ENCODE measurements at places on chromosomes 7 and 10. TPM values are rescaled to one million over a fixed set of nuclear protein-coding genes. Genes with fewer than 3 reads are reported as not detected.

Gene LDB1
- total RNA-seq, result 24.3 TPM

Gene CABCOCO1
- not detected for total RNA-seq

Gene UPK3BL1
- total RNA-seq, result 10.2 TPM

Gene TBX20
- 2.9 TPM for total RNA-seq

Gene MGAM2
- not detected for total RNA-seq

Gene BUD23
- total RNA-seq, result 132 TPM

Gene ADIRF
- total RNA-seq, result not detected

Gene PSPH
- total RNA-seq, result 24.4 TPM

Gene ZNF503
- 9.9 TPM for total RNA-seq

Gene ANKRD7
- not detected for total RNA-seq

Gene ACSL5
- 0.39 TPM for total RNA-seq

Gene PTTG1IP2
- not detected for total RNA-seq

Gene PON2
- total RNA-seq, result 346 TPM

Gene MSMB
- not detected for total RNA-seq

Gene SEMA3E
- total RNA-seq, result 1.8 TPM

Gene C10orf67
- total RNA-seq, result not detected

Gene PLCE1
- 7.8 TPM for total RNA-seq

Gene NHLRC2
- 4.8 TPM for total RNA-seq

Gene DENND10
- 51.9 TPM for total RNA-seq

All from A549 treated with ZK216348 at 1 μM for 4 hours (cell line).